ENCODE measurements at places on chromosomes 5 and 9.

GRCh38 chr9:29203244-29203930 lies 1630.1 kb upstream of the C9orf72 start:
- DNase-seq, result no peak

DNA sequence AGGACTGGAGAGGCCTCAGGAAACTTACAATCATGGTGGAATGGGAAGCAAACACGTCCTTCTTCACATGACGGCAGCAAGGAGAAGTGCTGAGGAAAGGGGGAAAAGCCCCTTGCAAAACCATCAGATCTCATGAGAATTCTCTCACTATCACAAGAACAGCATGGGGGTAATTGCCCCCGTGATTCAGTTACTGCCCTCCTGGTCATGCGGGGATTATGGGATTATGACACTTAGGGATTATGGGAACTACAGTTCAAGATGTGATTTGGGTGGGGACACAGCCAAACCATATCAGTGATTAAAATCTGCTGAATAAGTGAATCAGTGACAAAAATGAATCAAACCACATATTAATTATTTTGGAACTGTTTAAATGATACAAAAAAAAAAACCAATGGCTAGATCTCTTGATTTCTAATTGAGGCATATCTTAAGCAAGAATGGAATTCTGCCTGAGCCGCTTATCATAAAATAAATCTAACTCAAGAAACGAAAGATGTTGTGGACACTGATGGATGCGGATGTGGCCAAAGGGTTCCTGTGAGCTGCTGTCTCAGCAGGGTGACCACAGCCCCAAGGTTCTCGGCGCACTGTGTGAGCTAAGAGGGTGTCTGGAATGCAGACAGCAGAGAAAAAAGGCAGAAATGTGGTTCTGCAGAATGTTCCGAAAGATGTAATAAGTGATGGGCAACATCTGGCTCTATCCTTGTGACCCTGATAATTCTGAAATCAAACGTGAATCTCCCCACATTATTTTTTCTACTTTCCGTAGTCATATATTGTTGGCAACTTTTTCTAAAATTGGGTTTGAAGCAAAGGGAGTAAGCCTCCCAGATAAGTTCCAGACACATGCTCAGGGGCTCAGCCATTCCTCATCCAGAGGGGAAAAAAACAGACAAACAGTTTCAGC lies 107.2 kb upstream of the ICE1 start:
- no peak for DNase-seq

- DNase-seq, result no peak
These were observed 714.1 kb upstream of the CDH10 start for GRCh38 chr5:25358919-25359318.

GRCh38 chr5:33931136-33931535 lies 5.0 kb upstream of the RXFP3 start:
- no peak for DNase-seq

DNA sequence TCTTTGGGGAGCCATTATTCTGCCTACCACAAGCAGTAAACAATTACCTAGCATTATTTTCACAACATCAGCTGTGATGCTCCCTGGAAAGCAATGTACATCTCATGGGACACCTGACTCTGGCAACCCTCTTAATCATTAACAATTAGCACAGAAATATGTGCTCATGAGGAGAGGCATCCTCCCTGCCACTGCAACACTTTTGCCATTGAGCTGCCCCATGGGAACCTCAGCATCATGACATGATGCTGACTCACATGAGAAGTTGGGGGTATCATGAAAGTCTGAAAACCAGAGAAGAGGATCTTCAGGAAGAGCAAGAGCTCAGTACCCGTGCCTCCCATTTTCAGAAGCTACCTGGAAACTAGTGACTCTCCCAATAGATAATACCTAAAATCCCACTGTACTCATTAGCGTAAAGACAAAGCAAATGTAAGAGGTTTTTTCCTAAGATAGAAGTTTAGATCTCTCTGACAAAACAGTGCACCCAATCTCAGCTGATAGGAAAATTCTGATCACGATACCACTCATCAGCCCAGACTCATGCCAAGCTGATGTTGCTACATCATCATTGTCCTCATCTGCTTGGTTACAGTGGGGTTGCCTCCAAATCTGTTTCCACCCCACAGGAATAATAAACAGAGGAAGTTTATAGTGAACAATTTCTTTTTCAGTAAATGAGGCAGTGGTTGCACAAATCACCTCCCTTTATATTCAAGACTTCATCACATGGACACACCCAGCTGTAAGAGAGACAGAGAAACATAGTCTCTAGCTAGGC lies 244.5 kb downstream of the NR2F1-AS1 start:
- DNase-seq, result no peak
